ENCODE measurements at places on chromosomes 5 and 9.

- no peak for DNase-seq
These were observed 348.5 kb upstream of the RIOK2 start for GRCh38 chr5:97531549-97531948.

- no peak for DNase-seq
These were observed 40.9 kb upstream of the NSMF start for GRCh38 chr9:137499858-137500661.

DNA sequence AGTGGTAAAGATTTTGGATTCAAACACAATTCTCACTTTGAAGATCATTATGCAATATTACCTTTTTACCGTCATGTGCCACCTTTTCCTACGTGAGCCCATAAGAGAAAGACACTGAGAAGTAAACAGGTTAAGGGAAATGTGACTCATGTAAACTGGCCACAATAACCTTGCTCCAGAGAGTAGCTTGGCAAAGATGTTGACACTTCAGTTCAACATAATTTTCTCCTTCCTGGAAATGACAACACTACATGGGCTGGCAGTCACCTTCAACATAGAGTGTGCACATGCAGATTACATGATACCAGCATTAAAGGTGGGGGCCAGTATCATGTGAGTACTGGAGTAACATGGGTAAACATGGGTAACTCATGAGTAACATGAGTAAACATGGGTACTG, 141.9 kb downstream of the CDK5RAP2 start:
- no peak for DNase-seq

- DNase-seq: no peak
These were observed 31.9 kb downstream of the OR2K2 start for GRCh38 chr9:111298111-111298510.

- no peak for DNase-seq
These were observed 4.1 kb downstream of the PTCD2 start for GRCh38 chr5:72324189-72324825.

DNA sequence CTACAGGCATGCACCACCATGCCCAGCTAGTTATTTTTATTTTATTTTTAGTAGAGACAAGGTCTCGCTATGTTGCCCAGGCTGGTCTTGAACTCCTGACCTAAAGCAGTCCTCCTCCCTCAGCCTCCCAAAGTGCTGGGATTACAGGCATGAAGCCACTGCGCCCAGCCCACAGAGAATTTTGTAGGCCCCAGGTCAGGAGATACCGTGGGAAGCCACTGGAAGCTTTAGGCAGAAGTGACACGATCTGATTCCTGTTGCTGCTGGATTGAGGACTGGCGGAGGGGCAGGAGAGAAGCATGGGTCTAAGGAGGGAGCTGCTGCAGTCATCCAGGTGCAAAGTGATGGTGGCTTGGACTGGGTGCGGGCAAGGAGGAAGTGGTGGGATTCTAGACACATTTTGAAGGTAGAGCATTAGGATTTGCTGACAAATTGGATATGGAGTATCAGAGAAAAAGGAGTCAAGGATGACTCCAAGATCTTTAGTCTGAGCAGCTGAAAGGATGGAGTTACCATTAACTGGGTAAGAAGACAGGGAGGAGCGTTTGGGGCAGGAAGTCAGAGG, 20.7 kb downstream of the TCF7 start:
- no peak for DNase-seq

DNA sequence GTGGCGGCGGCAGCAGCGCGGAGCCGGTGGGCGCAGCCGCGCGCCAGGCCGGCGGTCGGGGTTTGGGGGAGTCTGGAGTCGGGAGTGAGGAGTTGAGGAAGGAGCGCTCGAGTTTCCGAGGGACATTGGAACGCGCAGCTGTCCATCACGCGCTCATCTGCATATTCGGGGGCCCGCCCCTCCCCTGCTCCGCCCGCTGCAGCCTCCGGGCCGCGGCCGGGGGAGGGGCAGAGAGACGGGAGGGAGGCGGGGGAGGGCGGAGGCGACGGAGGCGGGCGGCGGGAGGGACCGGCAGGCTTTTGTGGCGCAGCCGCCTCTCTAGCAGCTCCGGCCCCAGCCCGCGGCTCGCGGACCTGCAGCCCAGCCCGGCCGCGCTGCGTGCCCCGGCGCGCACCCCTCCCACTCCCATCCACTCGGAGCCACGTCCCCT, at the start of gene IRX2:
TSS of gene IRX2 (minus strand) at position 86 of the 430 bp plus-strand sequence. CDS start 264 bp downstream, outside the sequence.
- DNase-seq: peak; percentile 93

- no peak for DNase-seq
These were observed 9.6 kb upstream of the PLPP1 start for GRCh38 chr5:55544341-55544740.

GRCh38 chr9:109482391-109482916, 15.7 kb downstream of the PTPN3 start:
- DNase-seq: no peak

GRCh38 chr9:92266486-92266885, 27.0 kb downstream of the IARS1 start:
- peak; percentile 39 for DNase-seq

DNA sequence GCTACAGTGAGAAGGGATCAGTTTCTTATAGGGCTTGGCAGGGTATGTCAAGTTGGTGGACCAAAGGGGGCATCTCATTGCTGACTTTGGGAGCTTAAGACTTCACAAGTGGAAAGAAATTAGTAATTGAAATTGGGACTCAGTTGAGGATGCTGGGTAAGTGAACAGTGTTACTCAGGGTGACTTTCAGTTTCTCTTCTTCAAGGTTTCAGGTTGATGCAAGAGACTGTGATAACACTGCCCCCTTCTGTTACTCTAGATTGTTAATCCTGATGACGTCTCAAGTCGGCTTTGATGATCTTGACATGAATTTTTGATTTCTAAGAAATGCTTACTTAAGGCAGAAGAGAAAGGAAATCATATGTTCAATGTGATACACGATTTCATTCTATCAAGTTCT, 21.3 kb downstream of the KCTD16 start:
- DNase-seq: peak; percentile 83

- DNase-seq: no peak
These were observed 40.4 kb downstream of the ZNF608 start for GRCh38 chr5:124706051-124706450.

DNA sequence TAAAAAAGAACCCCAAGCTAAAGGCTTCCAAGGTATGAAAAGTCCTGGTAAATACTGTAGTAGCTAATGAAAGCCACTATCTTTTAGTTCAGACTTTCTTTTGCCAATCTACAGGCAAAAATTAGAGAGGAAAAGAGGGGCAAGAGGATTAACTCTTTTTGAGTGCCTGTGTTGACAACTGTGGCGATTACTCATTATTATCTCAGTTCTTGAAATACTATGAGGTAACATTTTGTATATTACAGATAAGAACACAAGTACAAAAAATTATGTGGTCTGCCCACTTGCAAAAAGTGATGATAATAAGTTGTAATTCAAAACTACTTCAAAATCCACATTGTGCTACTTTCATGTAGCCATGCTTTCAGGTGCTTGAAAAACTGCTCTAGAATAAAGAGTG, 144.0 kb downstream of the DTWD2 start:
- DNase-seq: no peak

GRCh38 chr5:64074533-64074932, 91.1 kb upstream of the RNF180 start:
- peak; percentile 67 for DNase-seq

DNA sequence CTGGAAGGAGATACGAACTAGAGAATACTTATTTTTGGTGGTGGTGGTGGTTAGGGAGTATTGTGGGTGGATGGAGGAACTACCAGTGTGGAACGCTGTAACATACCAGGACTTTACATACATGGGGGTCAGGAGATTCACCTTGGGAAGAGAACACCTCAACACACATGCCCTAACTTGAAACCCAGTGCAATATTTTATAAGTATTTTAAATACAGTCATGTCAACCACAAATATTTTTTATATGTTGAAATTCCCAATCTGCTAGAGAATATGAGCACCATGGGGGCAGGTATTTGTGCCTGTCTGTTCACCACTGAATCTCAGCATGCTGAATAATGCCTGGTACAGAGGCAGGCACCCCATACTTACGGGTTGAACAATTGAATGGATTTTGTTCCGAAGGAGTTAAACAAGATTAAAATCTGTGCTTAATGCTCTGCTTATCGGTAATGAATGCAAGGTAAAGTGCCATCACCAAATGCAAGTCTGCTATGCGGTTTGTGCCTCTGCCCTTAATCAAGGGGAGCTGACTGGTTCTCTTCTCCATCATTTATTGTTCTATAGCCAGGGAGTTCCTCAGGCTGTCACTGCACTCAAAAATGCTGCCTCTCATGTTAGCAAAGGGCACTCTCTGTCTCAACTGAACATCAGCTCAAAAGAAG, 65.3 kb downstream of the RASEF start:
- DNase-seq: no peak

DNA sequence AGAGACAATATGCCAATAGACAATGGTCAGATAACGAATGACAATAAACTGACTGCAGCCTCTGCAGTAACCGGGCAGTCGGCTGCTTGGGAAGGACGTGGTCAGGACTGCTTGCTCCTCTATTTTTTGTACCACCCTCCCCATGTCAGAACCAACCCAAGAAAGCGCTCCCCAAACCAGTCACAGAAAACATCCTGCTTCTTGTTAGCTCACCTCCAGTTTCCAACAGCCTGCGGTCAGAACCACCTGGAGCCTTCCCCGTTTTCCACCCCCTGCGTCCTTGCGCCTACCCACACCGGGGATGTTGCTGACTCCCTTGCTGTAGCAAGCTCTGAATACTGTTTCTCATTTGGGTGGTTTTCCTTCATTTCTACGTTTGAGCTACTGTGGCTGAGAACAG, 1.7 kb upstream of the MRNIP start:
- DNase-seq: no peak

DNA sequence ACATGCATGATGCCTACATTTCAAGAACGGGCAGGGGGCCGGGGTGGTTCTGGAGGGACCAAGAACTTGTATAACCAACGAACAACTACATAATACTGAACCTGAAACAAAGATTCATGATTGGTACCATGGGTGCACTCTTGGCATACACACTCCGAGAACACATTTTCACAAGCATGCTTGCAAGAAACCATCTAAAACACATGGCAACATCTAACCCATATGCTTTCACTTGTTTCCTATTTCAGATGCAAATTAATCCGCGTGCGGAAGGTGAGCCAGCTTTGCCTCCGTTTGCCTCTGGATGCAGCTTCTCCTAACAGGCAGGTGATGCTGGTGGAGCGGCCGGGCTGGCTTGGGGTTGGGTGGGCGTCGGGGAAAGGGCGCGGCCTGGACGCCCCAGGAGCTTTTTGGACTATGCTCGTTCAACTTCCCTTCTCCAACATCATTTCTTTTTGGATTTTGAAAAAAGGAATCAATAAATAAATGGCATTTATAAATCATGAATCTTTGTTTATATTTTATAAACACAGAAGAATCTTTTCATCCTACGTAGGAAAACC, 12.5 kb upstream of the SEC16A start:
- DNase-seq: no peak

GRCh38 chr5:119021149-119021732, 32.9 kb upstream of the DTWD2 start:
- peak; percentile 16 for DNase-seq

DNA sequence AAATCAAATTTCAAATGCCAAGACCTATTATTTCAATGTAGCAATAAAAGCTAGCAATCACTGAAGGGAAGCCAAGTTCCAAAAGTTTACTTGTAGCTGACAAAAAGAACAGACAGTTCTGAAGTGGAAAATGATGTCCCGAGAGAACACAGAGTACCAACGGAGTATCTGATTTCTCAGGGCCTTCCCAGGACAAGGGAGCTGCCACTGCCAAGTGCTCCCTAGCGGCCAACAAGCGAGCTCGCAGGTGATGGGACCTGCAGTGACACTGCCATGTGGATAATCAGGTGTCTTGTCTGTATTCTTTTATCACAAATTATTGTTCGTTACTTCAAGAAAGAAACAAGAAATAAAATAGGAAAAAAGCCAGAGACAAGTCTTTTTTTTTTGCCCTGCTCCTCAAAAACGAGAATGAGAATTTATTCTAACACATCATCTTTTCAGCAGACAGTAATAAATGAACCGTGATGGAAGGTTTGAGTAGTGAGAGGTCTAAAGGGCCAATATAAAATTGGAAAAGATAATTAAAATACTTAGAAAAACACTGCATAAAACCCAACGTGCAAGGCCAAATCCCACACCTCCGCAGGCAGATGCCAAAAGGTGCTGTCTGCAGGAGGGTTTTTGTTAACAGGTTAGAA, 159.4 kb downstream of the MYO10 start:
- peak; percentile 47 for DNase-seq

DNA sequence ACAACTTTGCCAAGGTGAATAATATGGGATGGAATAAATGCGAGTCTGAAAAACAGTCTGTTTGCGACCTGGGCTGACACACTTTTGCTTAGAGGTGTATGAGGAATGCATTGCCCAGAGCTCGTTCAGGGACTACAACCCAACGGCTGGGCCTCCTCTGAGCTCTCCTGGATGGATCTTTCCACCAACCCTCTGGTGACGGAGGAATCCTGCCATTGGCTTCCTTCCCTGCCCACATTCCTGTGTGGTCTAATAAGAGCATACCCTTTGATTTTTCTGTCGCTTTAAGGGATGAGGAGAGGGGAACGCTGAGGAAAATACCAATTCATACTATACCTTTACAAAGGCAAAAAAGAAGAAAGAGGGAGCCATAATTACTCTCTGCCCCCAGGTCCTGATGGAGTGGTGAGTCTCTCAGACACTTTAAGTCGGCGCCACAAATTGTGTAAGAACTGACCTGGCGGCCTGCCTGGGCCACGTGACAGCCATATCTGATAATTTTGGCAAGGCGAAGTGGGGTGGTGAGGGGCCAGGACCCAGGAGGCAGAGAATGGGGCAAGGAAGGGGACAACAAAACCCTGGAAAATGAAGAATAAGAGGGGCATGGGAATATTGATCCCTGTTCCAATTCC, 265.2 kb upstream of the MSX2 start:
- DNase-seq: no peak

GRCh38 chr9:93659837-93660177, 83.4 kb downstream of the PHF2 start:
- no peak for DNase-seq

- DNase-seq: no peak
These were observed 19.5 kb downstream of the TTF1 start for GRCh38 chr9:132387133-132387532.

DNA sequence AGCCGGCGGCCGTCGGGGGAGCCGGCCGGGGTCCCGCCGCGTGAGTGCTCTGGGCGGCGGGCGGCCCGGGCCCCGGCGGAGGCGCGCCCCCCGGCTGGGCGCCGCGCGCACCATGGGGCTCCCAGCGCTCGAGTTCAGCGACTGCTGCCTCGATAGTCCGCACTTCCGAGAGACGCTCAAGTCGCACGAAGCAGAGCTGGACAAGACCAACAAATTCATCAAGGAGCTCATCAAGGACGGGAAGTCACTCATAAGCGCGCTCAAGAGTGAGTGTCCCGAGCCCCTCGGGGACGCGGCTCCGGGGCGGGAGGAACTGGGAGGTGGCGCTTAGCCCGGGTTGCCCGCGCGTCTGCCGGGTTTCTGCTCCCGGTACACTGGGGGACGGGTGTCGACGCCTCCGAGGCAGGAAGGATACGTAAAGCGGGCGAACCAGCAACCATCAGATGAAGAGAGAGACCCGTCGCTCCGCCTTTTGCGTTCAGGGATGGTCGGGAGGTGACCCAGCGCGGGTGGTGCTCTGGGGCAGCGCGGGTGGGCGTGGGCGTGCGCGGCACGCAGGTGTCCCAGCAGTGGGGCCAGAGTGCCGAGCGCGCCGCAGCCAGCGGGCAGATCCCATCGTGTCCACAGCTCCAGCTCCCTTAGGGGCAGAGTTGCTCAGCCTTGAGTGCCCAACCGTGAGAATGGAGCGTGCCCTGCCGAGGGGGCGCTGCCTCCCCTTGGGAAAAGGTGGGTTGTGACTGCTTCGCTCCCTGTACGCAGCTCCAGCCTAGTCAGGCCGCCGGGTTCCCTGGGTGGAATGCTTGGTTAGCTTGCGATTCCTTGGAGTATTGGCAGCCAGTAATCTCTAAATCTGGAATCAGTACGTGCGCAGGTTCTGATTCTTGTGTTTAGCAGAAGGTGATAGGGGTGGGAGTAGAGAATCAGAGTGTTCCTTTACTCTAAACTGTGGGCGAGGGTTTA, 753 bp downstream of the ARHGAP26 start:
- peak; percentile 33 for DNase-seq
